ENCODE measurements at places on chromosomes 11 and 22.

GRCh38 chr11:19382131-19382611, 141.4 kb upstream of the E2F8 start:
- DNase-seq: no peak

DNA sequence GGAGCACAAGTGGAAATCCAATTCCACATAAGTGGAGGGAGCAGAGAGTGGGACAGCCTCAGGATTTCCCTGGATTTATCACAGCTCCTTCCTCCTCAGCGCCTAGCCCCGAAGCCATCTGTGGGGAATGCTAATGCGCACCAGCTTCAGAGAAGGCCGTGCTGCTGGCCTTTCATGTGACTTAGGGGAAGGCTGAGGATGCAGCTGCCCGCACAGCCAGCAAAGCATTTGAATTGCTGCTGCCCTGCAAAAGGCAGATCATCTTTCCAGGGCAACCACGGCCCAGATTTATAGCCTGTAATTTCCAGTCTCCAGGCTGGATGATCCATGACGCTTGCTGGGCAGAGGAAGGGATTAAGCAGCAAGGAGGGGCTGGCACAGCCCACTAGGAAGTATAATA, 29.9 kb downstream of the SYN3 start:
- DNase-seq: no peak

DNA sequence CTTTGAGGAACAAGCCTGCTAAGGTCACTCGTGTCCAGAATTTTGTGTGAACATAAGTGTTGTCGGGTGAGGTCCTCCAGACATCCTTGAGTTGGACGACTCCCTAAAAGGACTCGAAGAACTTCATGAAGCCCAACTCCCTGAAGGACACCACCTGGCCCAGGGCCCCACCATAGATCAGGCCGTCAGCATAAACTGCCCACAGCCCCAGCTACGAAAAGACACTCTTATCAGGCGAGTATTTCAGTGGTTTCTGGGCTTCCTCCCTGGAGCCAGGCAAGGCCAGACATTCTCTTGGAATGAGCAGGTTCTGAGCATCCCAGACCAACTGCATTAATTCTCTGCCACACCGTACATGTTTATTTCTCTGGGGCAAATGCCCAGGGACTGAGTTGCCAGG, 170.1 kb downstream of the IGLL1 start:
- DNase-seq: no peak

- no peak for DNase-seq
These were observed 17.9 kb upstream of the HTR3A start for GRCh38 chr11:113956986-113957385.

- DNase-seq: no peak
These were observed 9.6 kb downstream of the SCARF2 start for GRCh38 chr22:20427945-20428417.

DNA sequence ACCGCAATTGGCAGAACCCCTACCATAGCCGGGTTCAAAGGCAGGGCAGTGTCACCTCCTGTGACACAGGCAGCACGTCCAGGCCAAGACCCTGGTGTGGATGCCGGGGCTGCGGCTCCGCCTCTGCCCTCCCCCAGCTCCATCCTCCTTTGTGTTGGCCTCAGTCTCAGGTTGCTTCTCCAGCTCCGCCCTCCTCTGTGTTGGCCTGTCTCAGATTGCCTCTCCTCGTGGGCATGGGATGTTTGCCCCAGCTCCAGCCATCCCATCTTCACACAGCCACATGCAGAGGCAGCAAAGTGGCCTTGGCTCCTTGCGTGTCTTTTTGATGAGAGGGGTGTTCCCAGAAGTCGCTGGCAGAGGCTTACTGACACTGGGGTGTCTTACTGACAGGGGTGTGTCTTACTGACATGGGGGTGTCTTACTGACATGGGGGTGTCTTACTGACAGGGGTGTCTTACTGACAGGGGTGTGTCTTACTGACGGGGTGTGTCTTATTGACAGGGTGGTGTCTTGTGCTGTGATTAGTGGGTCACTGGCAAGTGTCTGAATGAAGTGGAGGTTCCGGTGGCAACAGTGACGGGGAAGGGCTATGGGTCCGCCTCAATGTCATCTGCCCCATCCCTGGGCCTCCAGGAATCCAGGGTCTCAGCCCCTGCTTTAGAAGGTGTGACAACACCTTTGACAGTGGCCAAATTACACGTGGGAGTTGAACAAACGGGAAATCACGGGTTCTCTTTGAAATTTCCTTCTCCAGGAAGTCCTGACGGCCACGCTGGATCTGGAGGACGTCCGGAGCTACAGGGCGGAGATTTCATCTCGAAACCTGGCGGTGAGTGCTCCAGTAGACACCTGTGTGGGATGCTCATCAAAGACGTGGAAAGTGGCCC, 24.9 kb downstream of the NADSYN1 start:
- DNase-seq: no peak

DNA sequence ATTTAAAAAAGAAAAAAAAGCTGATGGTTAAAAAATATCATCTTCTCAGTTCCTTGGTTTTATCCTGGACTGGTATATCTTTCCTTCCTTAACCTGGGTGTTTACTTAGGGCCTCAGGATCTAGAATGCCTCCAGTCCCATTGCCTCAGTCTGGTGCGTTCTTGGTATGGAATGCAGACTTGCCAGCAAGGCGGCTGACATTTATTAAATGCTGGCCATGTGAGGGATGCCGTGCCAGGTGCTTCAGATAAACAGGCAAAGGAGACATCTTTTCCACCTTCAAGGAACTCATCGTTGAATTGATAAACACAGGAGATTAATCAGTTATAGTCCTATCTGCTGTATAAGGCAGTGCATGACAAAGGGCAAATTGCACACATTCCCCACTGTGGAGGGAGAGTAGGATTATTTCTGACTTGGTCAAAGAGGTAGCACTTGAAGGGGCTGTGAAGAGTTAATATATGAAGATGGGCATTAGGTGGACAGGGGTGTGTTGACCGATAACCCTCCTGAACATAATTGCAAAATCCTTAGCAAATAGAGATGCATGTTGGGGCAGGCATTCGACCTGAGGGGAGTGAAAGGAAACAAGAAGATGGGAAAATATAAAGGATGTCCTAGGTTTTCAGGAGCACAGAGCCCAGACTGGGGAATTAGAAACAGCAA, 54.4 kb downstream of the ALX4 start:
- no peak for DNase-seq

DNA sequence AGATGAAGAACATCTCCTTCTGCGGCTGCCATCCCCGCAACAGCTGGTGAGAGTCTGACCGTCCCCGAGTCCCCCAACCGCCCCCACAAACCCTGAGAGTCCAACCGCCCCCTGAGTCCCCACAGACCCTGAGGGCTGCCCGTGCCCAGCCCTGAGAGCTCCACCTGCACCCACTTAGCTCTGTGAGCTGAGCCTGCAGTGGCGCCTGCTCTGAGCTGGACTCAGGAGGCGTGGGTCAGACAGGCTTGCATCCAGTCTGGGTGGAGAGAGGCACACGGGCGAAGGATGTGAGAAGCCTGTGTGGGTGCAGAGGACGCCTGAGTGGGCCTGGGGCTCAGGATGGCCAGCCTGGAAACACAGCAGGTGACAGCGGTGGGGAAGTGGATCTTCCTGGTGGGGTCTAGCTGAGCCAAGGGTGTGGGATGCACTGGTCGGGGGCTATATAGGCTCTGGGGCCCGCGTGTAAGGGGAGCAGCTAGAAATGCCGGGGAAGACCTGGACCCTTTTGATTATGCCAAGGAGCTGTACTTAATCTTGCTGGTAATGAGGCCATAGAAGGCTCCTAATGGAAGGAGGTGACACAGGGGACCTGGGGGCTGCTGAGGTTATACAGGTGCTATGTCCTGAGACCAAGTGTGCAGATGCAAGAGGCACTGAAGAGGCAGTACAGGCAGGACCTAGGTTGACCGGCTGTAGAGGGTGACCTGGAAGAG, 6.5 kb downstream of the MAPK8IP2 start:
- no peak for DNase-seq

DNA sequence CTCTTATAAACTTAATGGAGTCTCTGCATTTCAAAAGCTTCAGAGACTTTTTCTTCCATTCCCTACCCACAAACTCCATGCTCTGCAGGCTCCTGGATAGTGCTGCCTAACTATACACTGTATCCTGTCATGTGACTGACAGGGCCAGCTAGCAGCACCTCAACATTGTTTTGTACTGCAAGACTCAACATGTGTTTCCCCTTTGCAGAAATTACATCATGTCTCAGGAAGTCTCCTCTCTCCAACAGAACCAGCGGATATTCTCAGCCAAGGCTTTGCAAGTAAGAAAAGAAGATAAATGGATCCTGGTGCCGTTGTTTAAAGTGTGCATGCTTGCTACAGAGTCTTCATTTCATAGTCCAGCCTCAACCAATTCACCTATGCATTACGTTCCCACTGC, 164.0 kb upstream of the UBASH3B start:
- no peak for DNase-seq

DNA sequence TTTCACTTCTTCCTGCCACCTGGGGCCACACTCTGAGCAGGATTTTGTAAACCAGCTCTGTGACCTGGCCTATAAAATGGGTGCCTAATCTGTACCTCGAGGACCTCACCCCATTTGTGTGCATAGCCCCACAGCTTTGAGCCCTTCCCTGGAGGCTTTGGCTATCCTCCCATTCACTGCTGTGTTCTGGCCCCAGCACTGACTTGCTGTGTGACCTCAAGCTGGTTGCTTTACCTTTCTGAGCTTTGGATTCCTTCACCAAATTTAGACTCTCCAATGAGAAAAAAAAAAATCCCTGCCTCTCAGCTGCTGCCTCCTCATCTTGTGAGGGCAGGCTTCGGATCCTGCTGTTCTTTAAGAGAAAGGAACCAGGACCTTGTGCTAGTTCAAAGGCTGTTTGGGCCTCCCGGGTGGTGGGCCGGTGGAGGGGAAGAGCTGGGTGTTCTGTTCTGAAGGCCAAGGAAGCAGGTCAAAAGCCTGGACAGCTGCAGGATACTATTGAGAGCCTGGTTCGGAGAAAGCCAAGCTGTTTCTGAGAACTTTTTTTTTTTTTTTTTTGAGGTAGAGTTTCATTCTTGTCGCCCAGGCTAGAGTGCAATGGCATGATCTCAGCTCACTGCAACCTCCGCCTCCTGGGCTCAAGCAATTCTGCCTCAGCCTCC, 1.1 kb upstream of the PYGM start:
- DNase-seq: no peak

- no peak for DNase-seq
These were observed 241.3 kb upstream of the ZC3H12C start for GRCh38 chr11:109851780-109852390.

DNA sequence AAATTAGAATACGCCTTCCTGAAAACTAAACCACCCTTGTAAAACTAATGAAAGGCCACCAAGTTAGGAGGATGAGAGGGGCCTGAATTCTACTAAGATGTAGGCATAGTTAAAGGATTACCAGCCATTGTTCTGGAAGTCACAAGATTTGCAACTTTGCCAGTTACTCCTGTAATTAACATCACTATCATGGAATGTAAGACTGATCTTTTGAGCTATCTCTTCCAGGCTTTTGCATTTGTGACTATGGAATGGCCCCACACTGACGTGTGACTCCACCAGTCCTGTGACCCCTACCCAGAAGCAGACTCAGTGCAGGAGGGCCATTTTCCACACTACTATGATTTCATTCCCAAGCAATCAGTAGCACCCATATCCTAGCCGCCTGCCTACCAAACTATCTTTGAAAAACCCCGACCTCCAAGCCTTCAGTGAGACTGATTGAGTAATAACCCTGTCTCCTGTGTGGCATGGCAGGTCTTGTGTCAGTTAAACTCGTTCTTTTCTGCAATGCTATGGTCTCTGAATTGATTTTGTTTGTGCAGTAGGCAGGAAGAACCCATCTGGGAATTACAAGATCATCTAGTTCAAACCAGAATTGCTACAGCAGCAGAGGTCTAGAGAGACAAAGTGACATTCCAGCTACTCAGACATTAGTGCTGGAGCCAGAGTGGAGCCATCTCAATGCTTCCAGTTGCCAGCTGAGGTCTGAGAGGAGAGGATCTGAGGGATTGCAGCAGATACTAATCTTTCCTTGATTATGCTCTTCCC, 1.9 kb upstream of the CTSF start:
- no peak for DNase-seq

DNA sequence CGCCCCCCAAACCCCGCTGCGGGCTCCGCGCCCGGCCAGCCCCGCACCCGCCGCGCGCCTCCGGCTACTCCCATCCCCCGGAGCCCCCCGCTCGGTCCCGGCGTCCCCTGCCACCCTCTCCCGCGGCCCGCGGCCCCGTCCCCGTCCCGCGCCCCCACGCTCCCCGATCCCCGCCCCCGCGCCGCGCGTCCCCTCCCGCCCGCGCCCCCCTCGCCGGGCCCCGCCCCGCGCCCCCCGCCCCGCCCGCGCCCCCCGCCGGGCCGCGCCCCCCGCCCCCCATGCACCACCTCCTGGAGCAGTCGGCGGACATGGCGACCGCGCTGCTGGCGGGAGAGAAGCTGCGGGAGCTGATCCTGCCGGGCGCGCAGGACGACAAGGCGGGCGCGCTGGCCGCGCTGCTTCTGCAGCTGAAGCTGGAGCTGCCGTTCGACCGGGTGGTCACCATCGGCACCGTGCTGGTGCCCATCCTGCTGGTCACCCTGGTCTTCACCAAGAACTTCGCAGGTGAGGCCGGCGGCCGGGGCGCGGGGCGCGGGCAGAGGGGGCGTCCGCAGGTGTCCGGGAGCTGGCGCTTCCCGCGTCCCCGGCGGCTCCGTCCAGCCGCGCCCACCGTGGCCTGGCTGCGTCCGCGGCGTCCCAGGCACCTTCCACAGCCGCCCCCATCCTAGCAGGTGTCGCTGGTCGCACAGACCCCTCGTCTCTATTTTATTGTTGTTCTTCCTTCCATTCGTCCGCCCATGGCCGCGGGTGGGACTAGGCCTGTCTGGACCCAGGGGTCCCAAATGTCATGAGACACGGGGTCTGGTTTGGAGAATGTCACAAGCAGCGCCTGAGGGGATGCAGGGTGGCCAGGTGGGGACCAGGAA, at the start of gene PANX2:
PANX2 (plus strand) TSS at position 279 of the 866 bp plus-strand sequence; CDS start at position 279, 0 bp downstream.
- no peak for DNase-seq

GRCh38 chr11:69013009-69013951, at the start of gene MRGPRF:
Gene MRGPRF, minus strand, starts transcription at chr11:69013246. Its CDS starts 3,345 bp downstream, at chr11:69009901.
- DNase-seq: no peak

DNA sequence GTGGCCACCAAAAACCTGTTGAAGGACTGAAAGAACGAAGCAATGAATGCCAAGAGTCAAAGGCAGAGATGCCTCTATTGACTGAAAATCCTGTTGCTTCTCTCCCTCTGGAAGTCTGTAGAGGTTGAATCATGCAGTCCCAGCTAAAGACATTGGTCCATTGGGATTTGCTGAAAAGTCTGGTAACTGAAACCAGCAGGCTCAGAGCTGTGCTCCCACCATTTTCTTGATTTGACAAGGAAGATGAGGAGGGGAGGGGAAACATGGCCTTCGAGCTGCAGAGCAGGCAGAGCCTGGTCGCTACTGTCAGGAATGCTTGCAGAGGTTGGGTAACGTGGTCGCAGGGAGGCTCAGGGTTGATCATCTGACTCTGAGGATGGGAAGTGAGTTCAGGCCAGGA, 72.8 kb upstream of the CSNK2A3 start:
- no peak for DNase-seq

DNA sequence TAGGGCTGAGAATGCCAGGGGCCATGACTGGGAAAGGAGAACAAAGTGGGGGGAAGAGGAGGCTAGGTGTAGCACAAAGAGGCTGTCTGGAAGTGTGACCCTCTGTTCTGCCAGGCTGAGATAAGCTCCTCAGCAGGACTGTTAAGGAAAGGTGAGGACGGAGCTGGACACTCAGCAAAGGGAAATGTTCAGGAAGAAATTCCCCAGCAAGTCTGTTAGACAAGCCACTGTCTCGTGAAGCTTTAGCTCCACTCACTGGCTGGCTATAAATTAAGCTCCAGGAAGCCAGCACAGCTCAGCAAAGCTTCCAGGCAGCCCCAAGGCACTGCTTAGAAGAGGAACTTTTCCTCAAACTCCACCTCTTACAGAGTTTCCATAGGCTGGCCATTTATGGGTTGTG, 181.2 kb upstream of the API5 start:
- DNase-seq: no peak
